ENCODE measurements at places on chromosomes 4 and X.

DNA sequence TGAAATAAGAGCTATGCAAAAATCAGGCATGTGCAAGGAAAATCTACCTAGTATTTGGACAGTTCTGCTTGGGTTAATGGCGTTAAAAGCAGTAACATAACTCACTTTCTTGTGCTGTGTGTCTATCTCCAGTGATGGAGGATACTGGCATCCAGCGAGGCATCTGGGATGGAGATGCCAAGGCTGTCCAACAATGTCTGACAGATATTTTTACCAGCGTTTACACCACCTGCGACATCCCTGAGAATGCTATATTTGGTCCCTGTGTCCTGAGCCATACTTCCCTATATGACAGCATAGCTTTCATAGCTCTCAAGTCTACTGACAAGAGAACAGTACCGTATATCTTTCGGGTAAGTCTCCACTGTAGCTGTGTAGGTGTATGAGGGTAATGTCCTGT is 2.6 kb downstream of the PRDM8 start:
- no peak for DNase-seq

DNA sequence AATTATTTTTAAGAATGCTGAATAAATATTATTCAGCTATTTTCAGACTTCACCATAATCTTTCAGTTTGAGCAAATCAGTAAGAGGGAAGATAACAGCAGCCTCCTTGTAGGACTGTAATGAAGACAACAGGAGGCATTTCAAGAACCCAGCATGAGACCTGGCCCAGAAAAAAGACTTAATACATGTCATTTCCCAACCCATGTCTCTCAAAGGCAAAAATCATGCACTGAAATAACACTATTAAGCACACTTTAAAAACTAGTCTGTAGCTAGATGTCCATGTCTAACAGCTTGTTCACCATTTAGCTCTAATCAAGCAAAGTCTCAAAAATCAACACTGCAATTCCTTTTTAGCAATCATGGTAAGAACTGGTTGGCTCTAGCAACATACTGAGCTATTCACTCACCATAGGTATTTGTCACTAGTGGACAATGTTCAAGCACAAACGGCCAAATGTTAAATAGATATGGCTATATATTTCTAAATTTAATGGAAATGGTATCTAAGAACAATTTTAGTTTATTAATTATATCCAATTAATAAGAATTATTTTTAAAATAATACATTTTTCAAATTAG is 109.9 kb downstream of the WDFY3 start:
- DNase-seq: no peak

DNA sequence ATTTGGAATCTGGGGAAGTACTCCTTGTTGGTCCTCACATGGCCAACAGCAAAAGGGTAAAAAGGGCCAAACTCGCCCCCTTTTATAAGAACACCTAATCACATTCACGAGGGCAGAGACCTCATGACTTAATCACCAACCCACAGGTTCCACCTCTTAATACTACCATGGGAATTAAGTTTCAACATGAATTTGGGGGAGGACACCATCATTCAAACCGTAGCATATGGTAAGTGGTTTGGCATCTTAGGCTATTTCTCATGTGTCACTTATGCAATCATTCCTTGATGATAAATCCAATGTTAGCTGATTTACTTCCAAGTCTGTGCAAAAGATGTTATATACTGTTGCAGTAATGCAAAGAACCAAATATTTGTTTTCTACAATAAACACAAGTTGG is 302.9 kb upstream of the FAM241A start:
- DNase-seq: no peak

DNA sequence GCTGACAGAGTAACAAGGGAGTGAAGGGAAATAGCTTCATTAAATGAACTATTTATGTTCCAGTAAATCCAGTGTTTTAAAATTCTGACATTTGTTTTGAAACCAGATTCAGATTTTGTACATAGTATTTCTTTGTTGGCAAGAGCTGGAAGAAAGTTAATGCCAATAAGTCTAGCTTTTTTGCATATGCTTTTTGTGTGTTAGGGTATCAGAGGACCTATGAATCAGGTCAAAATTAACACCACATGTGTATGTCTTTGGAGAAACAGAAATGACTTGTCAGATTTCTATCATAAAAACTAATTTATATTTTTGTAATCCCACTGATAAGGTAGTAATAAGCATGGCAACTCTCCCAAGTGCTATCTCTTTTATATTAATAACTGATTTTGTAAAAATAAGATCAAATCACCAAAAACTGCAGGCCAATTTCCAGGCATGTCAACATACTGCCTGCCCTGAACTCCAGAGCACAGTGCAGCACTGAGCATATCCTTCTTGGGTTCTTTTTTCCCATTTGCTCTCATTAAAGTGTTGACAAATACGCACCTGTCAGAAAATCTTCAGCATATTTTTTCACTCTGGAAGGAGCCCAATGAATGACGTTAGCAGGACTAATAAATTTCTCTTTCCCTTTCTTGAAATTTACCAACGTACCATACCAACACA is 65.5 kb downstream of the SH3RF1 start:
- no peak for DNase-seq

DNA sequence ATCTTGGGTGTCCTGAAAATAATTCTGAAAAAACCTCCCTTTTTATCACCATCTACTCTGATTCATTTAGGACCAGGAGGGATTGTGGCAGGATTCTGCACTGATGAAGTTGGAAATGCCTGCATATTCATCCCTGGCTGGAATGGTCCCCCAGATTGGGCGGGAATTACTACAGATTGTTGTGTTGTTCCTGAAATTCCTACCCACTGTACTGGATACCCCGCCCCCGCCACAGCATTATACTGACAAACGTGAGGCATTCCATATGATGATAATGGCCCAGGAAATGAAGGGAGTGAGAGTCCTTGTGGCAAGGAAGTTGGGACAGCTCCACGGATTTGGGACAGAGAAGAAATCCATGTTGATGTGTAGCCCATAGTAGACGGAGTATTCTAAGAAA is 15.2 kb upstream of the FAM120C start:
- DNase-seq: no peak

All from stimulated activated CD4-positive, alpha-beta T cell treated with anti-CD3 and anti-CD28 coated beads, Interleukin-12 subunit alpha, Interleukin-12 subunit beta, amount 100 ng/mL, for 48 hours (primary cell).